ENCODE measurements at places on chromosomes 3 and 15. TPM values are rescaled to one million over a fixed set of nuclear protein-coding genes. Genes with fewer than 3 reads are reported as not detected.

DZIP1L gene
- total RNA-seq, result not detected

PTH1R gene
- total RNA-seq, result not detected

NECTIN3 gene
- 18.6 TPM for total RNA-seq

SLC28A2 gene
- not detected for total RNA-seq

POU1F1 gene
- not detected for total RNA-seq

ITGA11 gene
- not detected for total RNA-seq

GPR176 gene
- total RNA-seq, result 1.7 TPM

FOXB1 gene
- 0.05 TPM for total RNA-seq

MOBP gene
- not detected for total RNA-seq

ZMAT3 gene
- total RNA-seq, result 2.1 TPM

PLOD2 gene
- total RNA-seq, result 9.9 TPM

RYR3 gene
- not detected for total RNA-seq

ARPC4 gene
- total RNA-seq, result 192 TPM

TJP1 gene
- total RNA-seq, result 58.8 TPM

TIMP4 gene
- 2.7 TPM for total RNA-seq

NANOGP8 gene
- not detected for total RNA-seq

LRRC49 gene
- 5.9 TPM for total RNA-seq

CDHR4 gene
- 0.15 TPM for total RNA-seq

CACNA2D2 gene
- total RNA-seq, result 0.42 TPM
